ENCODE measurements at places on chromosomes 11 and 22.
A peak's percentile ranks its signal among the peaks of the same experiment; 100 is the strongest.

DNA sequence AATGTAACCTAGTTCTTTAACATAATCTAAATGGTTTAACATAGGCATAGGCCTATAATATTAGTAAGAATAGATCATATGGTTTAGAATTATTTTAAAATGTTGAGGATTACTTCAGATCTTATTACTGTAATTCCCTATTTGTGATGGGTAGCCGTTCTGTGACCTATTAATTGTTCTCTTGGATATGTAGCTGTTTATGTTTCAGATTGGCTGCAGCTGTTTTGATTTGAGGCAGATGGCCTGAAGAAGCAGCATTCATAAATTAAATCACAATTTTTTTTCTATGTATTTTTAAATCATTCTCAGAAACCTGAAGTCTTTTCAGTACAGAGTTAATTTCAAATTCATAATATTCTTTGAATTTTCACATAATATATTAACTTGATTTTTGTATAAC, 104.5 kb downstream of the PDE3B start:
- no peak for DNase-seq

GRCh38 chr11:133156986-133157745, 375.1 kb downstream of the OPCML start:
- no peak for DNase-seq

- DNase-seq: no peak
Measured at GRCh38 chr22:39777716-39778454, 115.7 kb downstream of the ENTHD1 start.

DNA sequence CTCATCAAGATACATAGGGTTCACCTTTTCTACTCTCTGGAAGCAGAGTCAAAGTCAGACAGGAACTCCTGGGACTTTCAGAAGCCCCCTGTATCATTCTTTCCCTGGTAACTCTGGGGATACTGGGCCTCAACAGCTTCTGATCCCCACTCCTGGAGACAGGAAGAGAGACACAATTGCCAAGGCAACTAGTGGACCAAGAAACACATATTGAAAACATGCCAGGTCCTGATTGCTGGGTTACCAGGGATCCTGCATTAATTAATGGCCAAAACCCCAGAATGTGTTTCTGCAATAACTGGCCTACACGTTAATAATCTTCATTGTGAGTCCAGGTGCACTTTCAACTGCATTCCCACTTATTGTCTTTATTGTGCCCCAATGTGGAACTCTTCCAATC, 260.8 kb upstream of the POU2AF2 start:
- no peak for DNase-seq

- DNase-seq: peak; percentile 66
Measured at GRCh38 chr11:118488480-118489109, 38.7 kb upstream of the TTC36 start.

DNA sequence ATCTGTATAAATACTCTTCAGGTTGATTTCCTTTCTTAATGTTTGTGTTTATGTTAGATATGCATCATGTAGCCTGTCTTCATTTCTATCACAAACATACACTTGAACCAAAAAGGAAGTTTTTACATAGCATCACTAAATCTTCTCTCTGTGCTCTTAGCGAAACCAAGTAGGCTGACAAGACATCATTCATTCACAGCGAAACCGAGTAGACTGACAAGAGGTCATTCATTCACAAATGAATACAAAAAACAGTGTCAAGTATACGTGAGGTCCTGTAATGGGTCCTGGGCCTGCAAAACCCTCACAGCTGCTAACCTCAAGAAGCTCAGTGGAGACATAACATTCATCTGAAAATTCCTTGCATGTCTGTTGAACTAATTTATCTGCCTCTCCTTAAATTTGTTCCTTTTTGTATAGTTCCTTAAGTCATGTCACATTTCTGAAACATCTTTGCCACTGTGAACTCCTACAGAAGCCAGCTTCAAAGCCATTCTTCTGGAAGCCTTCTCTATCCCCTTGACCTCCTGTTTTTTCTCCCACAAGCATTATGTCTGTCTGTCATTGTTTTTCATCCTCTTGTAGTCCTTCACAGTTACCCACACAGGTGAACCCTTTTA, 9.8 kb upstream of the HBE1 start:
- DNase-seq: no peak

DNA sequence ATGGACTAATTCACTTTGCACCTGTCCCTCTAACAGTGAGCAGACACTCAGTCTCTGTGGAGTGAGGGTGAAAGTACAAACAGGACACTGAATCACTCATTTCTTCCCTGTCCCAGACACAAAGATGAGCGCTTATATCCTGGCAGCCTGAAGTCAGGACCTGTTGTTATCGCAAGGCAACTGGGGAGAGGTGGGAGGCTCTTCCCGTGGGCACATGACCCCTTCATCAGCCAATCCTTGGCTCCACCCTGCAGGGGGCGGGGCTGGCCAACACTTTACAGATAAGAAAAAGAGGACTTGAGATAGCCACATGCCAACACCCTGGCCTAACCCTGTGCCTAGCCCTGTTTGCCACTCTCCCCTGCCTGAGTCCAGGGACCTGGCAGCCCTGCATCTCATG, 29.5 kb upstream of the TESMIN start:
- DNase-seq: peak; percentile 1

GRCh38 chr11:60762851-60763691, 6.4 kb downstream of the MS4A15 start:
- no peak for DNase-seq

- no peak for DNase-seq
Measured at GRCh38 chr11:86800076-86800959, at the start of gene PRSS23. Gene PRSS23, plus strand, starts transcription at chr11:86800542. Its CDS starts 7,102 bp downstream, at chr11:86807644.

DNA sequence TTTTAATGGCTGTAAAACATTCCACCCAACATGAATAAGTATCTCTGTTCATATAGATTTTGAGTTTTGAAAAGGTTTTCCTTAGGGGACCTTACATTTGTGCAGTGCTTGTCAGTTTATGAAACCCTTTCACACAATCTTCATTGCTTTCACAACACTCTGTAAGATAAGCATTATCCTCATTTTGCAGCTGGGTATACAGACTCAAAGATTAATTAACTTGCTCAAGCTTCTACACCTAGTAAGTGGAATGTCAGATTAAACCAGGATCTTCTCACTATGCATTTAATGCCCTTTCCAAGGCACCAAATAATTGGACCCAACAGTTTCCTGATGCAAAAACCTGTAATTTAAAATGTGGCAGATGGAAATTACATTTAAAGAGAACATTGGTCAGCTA, 11.6 kb upstream of the GAB2 start:
- no peak for DNase-seq

DNA sequence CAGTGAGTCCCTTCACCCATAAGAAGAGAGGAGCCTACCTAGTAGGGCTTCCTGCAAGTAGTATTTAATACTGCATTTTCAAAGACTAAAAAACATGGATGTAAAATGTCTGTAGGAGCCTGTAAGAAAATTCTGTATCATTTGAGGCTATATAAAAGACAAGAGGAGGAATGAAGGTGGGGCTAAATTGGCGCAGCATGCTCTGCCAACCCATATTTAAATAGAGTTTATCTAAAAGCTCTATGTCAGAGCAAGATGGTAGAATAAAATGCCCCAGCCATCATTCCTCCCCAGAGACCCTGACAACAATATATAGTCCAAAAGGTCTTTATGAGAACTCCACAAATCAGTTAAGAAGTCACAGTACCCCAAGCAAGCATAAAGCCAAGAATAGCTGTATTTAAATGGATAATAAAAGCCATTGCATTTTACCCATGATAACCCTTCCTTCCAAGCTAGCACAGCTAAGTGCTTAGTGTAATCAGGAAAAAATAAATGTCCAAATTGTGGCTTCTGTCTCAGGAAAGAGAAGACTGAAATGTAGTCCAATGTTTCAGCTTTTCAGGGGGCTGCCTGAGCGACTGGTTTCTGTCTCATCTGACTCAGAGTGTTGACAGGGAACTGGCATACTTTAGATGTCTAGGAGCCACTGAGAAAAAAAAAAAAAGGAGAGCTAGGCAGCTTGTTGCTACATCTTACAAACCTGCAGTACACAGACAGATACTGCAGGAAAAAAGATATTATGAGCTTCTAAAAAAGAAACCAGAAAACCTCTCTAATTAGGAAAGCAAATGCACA, 258.6 kb downstream of the METTL15 start:
- peak; percentile 18 for DNase-seq

DNA sequence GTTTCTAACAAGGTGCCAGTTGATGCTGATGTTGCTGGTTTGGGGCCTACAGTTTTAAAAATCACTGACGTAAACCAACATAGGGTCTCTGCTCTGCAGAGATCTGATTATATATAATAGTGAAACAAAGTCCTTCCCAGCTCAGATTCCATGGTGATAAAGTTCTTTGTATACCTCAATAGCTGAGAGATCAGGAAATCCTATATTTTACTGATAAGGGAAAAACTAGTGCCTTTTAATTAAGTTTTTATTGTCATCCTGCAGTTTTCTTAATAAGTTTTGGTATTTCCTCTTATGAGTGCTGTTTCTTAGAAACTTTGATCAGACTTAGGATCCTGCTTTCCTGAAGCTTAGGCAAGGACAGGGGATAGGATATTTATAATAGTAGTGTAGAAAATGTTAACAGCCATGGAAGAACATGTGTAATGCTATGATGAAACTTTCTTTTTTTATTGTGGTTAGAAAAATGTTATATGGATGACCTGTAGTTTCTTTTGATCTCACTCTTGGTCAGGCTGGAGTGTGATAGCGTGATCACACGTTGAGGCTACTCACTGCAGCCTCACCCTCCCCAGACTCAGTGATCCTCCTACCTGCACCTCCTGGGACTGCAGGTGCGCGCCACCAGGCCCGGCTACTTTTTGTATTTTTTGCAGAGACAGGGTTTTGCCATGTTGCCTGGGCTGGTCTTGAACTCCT, 14.1 kb downstream of the CAPRIN1 start:
- DNase-seq: no peak

DNA sequence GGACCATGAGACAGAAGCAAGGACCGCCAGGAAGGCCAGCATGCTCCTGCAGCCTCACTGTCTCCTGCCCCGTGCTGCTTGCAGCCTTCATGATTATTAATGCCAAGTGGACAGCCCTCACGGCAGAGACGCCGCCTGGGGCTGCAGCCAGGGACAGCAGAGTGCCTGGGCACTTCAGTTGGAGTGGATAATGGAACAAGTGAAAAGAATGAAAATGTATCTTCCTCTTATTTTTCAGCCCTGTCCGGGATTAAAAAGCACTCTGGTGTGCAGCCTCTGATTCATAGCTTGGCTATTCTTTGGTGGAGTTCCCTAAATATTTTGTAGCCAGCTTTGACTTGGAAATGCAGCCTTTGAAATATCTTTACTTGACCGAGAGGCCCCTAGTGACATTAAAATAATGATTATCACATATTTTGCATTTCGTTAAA, 1404.2 kb downstream of the BRD1 start:
- DNase-seq: no peak

All from bronchial epithelial cell (primary cell).